Cortex of kidney (tissue), 1 donor: ENCODE measurements at places on chromosomes 3 and 15.

GRCh38 chr3:155083313-155083905 is 3.3 kb downstream of the MME start:
- DNase-seq, result no peak

GRCh38 chr3:112709911-112710310 is 69.0 kb upstream of the CCDC80 start:
- DNase-seq, result no peak

DNA sequence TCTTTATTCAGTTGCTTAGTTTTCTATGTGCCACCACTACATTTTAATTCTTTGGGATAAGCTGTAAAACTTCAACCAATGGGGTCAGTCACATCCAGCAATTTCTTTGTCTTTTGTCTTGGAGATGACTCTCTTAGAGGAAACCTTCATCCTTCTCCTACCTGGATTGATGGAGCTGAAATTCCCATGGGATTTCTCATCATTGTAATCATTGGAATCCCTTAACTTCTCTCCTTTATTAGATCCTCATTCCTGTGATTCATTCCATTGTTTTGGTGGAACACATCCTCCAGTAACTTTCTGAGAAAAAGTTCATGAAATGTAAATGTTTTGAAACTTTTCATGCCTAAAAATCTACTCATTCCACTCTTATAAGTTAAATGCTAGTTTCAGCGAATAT is 9.6 kb upstream of the PLOD2 start:
- DNase-seq, result no peak

DNA sequence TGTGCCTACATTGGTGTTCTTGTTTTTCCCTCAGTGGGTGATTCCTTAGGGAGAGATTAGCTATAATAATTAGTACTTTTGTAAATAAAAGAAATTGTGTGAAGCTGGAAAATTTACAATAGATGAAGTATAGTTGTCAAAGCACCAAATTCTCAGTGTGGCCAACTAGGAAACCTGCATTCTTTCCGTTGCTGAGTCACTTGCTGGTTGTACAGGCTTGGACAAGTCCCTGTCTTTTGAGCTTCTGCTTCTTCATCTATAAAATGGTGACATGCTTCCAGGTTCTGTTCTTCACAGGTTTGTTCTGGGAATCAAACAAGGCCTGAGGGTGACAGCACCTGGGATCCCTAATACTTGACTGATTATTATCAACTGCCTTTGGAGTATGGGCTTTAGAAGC is 184.1 kb upstream of the HES1 start:
- DNase-seq, result no peak

DNA sequence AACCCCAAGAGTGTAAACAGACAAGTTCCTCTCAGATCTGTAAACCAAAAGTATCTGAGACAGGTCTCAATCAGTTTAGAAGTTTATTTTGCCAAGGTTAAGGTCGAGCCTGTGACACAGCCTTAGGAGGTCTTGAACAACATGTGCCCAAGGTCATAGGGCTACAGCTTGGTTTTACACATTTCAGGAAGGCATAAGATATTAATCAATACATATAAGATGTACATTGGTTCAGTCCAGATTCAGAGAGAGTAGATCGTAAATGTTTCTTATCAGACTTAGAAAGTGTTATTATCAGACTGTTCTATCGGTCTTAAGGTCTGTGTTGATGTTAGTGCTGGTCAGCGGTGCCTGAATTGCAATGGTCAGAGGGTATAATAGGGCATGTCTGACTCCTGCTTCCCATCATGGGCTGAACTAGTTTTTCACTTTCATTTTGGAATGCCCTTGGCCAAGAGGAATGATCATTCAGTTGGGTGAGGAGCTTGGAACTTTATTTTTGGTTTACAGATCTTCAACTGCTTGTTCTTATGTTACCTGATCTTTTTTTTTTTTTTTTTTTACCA is 27.0 kb upstream of the MFGE8 start:
- DNase-seq, result no peak
